ENCODE measurements at places on chromosomes 1 and 21. TPM values are rescaled to one million over a fixed set of nuclear protein-coding genes. Genes with fewer than 3 reads are reported as not detected.
A peak's percentile ranks its signal among the peaks of the same experiment; 100 is the strongest.

- DNase-seq: no peak
These were observed 17.5 kb downstream of the VASH2 start for GRCh38 chr1:212967801-212968200.

Gene PTCH2
- 0.94 TPM for total RNA-seq

- no peak for DNase-seq
These were observed 116.0 kb downstream of the NOS1AP start for GRCh38 chr1:162185314-162186025.

DNA sequence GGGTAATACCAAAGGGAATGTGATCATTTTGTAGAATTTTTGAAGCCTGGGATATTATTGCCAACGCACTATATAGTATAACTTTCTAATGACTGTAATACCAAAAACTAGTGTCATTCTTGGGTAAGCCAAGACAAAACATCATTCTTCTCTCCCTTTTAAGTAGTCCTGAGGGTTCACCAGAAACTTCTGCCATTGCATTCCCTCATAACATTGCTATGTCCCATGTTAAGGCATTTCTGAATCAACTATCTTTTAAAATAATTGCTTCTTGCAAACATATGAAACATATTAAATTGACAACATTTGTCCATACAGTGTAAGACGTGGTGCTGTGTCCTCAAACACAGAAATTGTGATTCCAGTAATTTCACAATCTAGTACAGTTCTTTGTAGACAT is 29.9 kb upstream of the C1orf21 start:
- DNase-seq: no peak

Gene PDIK1L
- 11.1 TPM for total RNA-seq

GRCh38 chr1:34290831-34291230 is 114.1 kb downstream of the C1orf94 start:
- DNase-seq: no peak

Gene OR2L3
- total RNA-seq: not detected

- DNase-seq: no peak
These were observed 246.5 kb downstream of the TOMM20 start for GRCh38 chr1:234881893-234882771.

- peak; percentile 12 for DNase-seq
These were observed 26.9 kb downstream of the OR6Y1 start for GRCh38 chr1:158527190-158527815.

- DNase-seq: no peak
These were observed 62.8 kb downstream of the EDEM3 start for GRCh38 chr1:184691719-184692324.

- peak; percentile 17 for DNase-seq
These were observed 25.2 kb downstream of the GFI1 start for GRCh38 chr1:92461364-92462097.

GRCh38 chr1:219172821-219173220 is 857 bp upstream of the LYPLAL1 start:
- no peak for DNase-seq

Measured in CD4-positive, CD25-positive, alpha-beta regulatory T cell (primary cell).